HCT116 (cell line): ENCODE measurements at places on chromosomes 13 and 19. TPM values are rescaled to one million over a fixed set of nuclear protein-coding genes. Genes with fewer than 3 reads are reported as not detected.

GRCh38 chr13:51697181-51697580 lies 106.8 kb downstream of the DHRS12 start:
- DNase-seq = no peak

NXNL1 gene
- total RNA-seq = not detected

DNA sequence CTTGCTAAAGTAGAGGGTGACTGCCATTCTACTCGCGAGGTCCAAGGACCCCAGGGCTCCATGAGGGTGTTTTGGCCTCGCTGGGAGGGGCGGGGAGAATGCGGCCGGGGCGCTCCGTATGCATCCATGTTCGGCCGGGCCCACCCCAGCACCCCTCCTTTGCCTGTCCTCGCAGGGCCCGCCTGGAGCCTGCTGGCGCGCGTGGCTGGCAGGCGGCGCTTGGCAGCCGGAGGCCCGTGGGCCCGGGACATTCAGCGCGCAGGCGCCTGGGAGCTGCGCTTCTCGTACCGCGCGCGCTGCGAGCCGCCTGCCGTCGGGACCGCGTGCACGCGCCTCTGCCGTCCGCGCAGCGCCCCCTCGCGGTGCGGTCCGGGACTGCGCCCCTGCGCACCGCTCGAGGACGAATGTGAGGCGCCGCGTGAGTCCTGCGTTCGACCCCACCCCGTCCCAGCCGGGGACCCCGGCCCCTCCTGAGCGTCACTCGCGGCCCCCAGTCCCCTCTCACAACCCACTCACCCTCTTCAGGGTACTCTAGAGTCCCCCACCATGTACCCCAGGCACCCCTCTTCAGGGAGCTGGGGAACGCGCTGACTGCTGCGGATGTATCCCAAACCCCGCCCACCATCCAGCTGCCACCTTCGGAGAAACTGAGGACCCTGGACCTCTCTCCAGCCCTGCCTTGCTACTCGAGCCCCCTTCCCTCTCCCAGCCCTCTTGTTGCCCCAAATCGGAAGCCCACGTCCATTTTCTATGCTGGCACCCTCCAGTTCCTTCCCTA lies 4.1 kb downstream of the DLL3 start:
- DNase-seq = peak; percentile 66

DENND1C gene
- total RNA-seq = 0.54 TPM

- no peak for DNase-seq
These were observed 14.6 kb downstream of the PLD3 start for GRCh38 chr19:40363069-40363468.

KLHL1 gene
- total RNA-seq = not detected

GRCh38 chr13:43221611-43222010 lies 198.2 kb downstream of the DNAJC15 start:
- no peak for DNase-seq

DNA sequence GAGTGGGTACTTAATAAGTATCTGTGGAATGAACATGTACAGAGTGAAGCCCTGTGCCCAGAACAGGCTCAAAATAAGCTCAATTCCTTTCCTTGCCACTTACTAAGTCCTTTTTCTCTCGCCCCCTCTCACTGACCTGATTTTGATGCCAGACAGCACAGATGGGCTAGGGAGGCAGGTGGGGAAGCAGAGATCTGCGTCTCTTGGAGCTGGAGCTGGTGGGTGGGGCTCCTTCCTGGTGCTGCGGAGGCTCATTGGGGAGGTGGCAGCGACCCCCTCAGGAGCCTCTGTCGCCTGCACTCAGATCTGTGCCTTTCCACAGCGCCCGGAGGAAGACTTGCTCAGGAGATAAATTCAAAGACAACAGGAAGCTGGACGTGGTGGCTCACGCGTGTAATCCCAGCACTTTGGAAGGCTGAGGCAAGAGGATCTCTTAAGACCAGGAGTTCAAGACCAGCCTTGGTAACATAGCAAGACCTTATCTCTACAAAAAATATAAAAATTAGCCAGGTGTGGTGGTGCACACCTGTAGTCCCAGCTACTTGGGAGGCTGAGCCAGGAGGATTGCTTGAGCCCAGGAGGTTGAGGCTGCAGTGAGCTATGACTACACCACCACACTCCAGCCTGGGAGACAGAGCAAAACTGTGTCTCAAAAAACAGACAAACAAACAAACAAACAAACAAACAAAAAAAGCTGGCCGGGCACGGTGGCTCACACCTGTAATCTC lies 14.6 kb downstream of the AKT2 start:
- no peak for DNase-seq

DNA sequence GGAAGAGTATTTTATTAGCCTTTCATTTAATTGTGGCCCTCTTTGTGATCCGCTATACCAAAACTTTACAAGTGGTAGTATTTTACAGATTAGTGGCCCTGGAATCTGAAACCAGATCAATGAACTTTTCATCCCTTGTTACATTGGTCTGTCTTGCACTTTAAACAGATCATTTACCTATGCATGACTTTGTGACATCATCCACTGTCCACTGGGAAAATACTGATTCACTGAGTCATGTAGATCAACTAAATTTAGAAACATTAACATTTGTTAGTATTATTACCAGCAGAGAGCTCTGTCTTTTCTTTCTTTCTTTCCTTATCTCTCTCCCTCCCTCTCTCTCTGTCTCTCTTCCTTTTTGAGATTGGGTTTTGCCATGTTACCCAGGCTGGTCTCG lies 17.5 kb downstream of the PCDH8 start:
- DNase-seq = no peak

- no peak for DNase-seq
These were observed 90.1 kb downstream of the RGCC start for GRCh38 chr13:41547251-41548000.
